NAMALWA (cell line): ENCODE measurements at places on chromosomes 16 and 17.

GRCh38 chr17:38885728-38886642, 16.1 kb downstream of the LASP1 start:
- no peak for DNase-seq

DNA sequence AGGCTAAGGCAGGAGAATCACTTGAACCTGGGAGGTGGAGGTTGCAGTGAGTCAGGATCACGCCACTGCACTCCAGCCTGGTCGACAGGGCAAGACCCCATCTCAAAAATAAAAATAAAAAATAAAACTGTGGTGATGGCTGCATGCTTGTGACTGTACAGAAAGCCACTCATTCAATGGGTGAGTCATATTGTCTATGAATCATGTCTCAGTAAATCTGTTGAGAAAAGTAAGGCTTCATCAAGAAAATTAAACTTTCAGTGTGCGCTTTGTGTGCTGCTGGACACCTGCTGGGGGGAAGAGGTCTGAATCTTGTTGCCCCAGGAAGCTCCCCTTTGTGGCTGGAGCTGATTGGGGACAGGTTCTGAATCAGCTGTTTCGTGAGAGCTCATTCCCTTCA, 11.3 kb downstream of the NUBP1 start:
- no peak for DNase-seq

- DNase-seq: no peak
These were observed 6.6 kb downstream of the TSR3 start for GRCh38 chr16:1345087-1345486.

DNA sequence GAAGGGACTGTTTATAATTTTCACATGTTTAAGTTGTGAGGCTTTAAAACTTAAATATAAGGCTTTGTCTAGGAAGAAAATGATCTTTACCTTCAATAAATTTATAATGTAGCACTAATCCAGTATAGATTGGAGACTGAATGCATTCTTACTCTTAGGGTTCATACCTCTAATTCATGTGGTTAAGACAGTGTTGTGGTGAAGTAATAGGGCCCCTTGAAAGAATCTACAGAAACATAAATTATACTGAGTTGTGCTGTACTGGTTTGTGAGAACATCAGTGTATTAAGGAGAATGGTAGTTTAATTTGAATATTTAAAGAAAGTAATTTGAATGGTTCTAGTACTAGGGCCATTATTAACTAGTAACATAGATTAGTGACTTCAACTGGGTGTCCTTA, 13.7 kb downstream of the HAPSTR1 start:
- no peak for DNase-seq

GRCh38 chr17:73498176-73498575, 146.1 kb downstream of the SDK2 start:
- no peak for DNase-seq
